ENCODE measurements at places on chromosomes 5 and 9.

GRCh38 chr5:2874099-2874498 is 122.6 kb upstream of the IRX2 start:
- DNase-seq = no peak

DNA sequence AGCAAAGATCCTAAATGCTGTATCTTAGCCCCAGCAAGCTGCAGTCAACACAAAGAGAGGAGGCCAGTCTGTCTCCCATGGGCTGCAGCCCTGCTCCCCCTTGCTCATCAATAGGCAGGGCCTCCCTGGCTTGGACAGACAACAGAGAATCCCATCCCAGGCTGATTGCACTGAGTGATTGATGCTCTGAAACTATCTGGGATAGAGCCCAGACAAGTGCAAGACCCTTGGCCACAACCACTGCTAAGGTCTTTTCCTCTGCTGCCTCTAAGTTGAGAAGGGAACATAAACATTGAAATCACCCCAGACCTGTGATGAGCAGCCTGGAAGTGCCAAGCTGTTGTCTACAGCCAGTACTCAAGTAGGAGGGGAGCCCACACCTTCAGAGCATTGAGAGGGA is 661.0 kb upstream of the CDH18 start:
- no peak for DNase-seq

DNA sequence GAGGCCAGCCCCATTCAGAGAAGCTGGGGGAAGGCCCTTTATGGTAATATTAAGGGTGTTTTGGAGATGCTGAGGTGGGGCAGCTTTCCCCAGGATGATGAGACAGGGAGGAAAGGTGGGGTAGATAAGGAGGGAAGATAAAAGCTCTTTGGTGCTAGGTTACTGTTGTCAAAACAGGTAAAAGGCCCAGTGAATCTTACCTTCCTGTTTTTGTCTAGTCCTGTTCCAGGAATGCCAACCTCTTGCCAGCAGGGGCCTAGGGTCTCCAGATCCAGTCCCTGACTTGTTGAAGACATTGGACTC is 797 bp upstream of the CCL27 start:
- no peak for DNase-seq

- no peak for DNase-seq
These were observed 19.9 kb downstream of the TPPP start for GRCh38 chr5:673161-673830.

DNA sequence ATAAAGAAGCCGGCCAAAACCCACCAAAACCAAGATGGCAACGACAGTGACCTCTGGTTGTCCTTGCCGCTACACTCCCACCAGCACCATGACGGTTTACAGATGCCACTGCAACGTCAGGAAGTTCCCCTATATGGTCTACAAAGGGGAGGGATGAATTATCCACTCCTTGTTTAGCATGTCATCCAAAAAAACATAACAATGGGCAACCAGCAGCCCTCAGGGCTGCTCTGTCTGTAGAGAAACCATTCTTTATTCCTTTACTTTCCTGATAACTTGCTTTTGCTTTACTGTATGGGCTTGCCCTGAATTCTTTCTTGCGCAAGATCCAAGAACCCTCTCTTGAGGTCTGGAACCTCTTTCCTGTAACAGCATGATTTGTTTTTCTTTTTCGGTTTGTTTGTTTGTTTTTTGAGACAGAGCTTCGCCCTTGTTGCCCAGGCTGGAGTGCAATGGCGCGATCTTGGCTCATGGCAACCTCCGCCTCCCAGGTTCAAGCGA is 2.0 kb upstream of the UAP1L1 start:
- no peak for DNase-seq

DNA sequence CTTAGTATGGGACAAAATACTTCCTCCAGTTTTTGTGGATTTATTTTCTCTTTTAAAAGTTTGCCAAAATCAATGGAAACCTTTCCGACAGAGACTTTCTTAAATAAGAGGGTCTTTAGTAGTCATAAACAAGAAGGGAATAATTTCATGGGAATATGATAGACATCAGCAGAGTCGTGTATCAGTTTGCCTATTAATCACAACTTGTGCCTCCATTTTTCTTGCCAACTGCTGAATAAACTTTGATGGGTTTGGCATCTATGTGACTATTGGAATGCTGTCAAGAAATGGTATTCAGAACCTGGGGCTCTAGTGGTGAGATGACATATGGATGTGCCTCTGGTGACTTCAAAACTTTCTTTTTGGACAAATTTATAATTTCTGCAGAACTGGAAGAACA is 1668.2 kb downstream of the MAT2B start:
- DNase-seq = no peak

GRCh38 chr5:174384509-174384947 is 339.0 kb downstream of the NSG2 start:
- DNase-seq = no peak

DNA sequence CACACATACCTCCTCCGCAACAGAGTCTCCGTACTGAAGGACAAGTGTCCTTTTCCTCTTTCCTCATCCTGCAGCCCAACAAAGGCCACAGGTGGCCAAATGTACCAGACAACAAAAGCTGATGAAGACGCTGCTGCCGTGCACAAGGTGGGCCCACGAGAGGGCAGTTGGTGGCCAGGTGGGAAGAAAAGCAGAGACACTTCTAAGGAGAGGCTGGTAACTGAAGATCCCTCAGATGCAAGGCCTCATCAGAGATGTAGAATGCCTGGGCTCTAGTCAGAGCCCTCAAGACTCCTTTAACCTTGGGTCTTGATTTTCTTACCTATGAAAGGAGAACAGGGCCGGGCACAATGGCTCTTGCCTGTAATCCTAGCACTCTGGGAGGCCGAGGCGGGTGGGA is 75.7 kb downstream of the NRG2 start:
- DNase-seq = no peak
